Epithelial cell of esophagus (primary cell): ENCODE measurements at places on chromosomes 5 and 9.
A peak's percentile ranks its signal among the peaks of the same experiment; 100 is the strongest.

DNA sequence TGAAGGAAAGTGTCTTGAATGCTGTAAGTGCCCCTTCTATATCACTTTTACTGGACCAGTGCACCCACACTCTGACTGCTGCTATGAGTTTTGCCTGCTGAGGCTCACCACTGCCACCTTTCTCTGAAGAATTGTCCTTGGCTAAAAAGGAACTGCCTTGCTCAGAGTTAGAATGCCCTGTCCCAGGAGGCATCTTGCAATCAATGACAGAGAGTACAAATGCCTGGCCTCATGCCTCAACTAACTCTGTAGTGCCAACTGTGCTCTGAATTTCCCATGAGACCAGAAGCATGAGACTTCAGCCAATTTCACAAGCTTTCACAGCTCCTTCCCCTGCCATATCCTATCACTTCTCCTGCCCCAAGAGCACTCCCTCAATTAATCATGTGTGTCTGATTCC, 569.7 kb downstream of the ZNF608 start:
- DNase-seq, result peak; percentile 4

DNA sequence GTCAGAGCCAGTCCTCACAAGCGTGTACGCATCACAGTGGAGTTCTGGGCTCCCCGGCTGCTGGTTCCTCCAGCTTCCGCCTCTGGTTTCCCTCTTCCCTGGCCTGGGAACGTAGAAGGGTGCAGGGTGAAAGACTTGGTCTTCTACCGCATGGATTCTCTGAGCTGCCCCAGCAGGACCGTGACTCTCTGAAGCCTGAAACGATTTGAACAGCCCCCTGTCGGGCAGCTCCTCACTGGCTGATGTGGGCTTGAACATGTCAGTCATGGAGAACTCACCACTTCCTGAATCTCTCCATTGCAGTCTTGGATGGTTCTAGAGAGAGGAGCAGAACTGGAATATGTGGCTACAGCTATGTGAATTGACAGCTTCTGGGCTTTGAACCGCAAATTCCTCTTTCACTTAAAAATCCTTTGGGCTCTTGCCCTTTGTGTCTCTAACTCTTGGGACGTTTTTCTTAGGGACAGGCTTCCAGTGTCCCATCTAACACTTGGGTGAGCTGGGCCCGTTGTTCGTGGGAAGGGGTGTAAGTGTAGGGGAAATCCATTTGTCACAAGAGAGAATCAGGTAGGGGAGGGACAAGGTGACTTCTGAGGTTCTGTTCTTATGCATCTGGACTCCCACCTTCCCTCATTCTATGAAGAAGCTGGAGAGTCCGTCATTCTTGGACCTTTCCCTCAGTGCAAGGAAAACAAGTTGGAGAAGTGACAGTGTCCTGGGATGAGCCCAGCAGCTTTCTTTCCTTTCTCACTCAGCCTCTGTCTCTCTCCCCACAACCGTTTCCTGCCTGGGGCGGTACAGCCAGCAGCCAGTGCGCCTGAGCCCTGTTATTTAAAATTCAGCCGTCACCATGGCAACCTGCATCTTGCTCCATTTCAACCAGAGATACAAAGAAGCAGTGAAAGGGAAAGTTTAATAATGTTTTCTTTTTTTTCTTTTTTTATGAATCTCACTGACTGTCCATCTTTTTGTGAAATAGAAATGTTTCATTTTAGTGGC, 84.7 kb downstream of the PTTG1 start:
- DNase-seq, result no peak

- DNase-seq, result no peak
Observed at GRCh38 chr9:130323051-130323745, 57.6 kb downstream of the HMCN2 start.

DNA sequence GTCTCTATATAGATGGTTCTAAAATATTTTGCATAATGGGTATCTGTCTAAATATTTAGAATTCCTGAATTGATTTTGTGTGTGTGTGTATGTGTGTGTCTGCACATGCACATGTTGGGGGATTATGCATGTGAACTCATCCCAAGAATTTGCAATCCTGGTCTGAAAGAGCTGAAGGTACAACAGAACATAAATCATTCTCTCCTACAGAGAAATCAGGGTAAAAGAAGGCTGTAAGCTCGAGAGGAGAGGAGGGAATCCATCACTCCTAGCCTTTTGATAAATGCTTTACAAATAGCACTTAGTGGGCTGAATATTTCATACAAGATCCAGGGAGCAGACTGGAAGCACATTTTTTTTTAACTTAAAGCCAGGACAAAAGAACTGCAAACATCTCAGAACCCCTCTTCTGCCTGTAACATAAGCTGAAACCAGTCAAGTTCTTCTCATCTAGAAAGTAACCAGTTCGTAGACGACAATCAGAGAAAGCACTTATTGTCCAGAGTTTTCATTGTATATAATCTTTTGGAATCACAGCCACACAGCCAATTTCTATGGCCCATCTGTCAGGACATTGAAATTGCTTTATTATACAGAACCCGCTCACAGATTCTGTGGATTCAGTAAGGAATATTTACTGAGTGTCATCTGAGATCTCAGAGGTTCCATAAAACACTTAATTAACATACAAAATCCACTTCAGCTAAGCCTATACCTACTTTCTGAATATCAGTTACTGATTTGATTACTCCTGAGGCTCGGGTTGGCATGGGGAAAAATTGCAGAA, 541.4 kb upstream of the ZNF462 start:
- DNase-seq, result no peak

DNA sequence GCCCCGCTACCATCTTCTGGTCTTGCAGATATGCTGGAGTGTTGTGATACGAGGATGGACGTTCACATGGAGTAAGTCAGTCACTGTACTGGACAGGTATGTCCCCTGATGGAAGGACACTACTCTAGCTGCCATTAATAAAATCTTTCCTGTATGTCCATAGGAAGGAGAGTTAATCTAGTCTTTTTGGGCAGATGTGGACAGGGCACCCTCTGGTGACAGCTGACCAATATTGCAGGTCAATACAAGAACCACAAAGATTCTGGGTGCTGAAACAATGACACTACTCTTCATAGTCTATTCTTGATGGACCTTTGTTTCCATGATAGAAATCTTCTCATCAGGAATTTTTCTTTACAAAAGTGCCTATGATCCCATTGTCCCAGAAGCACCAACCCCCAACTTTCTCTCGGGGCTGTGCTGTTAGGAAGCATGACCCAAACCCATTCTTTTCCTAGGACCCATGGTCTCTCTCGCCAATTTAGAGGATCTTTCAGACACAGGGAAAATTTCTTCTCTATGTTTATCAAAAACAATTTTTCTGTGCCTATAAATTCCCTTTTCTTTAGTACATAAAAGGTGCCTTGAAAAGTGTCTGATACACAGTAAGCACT, 376.9 kb downstream of the DTWD2 start:
- DNase-seq, result peak; percentile 53

DNA sequence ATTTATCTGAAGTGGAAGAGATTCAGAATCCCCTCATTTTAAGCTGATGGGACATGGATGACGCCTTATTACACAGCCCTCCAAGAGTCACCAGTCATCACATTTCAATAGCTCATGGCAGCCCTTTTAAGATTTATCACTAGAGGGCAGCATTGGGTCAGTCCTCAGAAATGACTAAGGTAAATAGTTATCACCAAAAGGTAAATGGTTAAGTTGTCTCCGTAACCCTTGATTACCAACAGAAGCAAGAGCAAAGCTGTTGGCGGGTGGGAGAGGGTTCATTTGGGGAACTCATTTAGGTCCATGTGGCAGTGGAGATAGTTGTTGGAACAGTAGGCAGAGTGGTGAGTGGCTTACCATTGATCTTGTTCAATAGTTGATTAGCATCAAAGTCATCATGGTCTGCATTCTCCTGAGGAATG, 12.0 kb upstream of the C9 start:
- peak; percentile 74 for DNase-seq

DNA sequence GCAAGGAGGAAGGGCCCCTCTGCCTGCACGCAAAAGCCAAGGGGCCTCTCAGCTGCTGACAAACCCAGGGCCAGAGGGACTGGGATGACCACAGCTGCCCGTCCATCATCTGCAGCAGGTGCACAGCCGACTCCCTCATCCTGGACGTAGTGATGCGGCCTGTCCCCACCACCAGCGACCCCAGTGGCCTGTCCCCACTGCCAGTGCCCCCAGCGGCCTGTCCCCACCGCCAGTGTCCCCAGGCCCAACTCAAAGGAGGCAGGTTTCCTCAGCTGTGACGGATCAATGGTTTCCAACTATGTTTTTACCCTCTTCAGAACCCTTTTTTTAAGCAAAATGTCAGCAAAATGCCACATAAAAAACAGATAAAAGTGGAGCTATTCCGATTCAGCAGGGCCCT, 62.5 kb downstream of the VAV2 start:
- DNase-seq, result no peak

DNA sequence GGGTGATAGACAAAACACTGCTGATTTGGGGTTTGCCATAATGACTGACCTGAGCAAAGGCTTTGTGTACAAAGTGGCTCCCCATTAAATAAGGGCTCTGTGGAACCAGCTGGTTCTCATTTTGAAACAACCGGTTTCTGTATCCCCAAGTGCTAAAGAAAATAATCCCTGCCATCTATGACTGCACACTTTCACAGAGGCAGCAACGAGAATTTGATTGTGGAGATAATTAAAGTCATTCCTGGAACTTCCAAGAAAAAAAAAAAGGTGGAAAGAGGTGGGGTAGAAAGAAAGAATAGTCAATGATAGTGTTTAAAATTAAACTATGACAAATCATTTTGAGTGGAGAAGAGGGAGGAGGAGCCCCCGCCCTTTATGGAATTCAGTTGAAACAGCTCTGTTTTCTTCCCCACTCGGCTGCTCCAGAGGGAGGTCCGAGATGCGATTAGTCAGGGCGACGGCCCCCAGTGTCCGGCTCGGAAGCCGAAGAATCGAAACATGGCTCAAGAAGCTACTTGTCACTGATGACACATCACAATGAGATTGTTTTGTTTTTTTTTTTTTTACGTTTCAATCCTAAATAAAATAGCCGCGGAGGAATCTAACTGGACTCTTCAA, 38.4 kb downstream of the EBF1 start:
- peak; percentile 32 for DNase-seq

- peak; percentile 83 for DNase-seq
Observed at GRCh38 chr9:4689687-4690104, 10.3 kb downstream of the CDC37L1 start.

- DNase-seq, result no peak
Observed at GRCh38 chr5:17267106-17267505, 49.7 kb downstream of the BASP1 start.

DNA sequence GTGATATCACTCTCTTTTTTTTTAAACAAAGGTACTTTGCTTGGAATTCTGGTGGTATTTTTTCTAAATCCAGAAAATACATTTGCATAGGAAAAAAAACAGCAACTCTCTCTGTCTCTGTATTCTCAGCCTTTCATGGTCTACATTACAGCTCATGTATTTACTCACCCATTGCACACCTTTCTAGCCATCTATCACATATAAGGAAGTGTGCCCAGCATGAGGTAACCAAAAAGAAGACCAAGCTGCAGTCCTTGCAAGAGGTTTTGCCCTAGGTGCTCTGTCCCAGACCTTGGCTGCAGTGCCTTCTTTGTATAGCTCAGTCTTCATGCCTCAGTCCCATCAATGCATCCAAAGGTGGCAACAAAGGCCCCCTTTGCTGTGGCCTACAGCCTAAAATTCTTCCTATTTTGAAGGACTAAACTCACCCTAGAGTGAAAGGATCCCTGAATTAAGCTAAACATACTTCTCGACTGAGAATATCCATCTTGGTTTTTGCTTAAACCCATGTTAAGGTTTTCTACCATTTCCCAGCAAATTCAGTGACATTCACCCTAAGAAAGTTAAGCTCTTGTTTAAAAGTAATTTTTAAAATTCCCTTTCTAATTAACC, 446.4 kb downstream of the KIF4B start:
- DNase-seq, result no peak

GRCh38 chr5:150409638-150410523, 2.8 kb downstream of the CD74 start:
- peak; percentile 91 for DNase-seq

DNA sequence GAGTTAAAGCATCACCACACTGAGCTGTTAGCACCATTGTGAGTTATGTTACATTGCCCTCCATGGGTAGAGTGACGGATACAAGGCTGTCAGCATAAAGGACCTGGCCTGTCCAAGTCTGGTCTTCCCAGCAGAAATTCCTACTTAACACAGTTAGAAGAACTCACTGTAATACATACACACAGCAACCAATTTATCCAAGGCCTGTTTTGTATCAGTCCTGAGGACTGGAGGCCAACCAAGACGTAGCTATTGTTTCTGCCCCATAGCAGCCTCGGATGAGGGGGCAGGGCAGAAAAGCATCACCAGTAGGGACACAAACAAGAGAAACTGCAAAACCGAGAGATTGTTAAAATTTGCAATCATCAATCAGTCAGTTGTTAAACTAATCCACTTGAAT, 66.0 kb upstream of the CKMT2 start:
- DNase-seq, result no peak

- DNase-seq, result no peak
Observed at GRCh38 chr5:124725040-124725434, 21.4 kb downstream of the ZNF608 start.

DNA sequence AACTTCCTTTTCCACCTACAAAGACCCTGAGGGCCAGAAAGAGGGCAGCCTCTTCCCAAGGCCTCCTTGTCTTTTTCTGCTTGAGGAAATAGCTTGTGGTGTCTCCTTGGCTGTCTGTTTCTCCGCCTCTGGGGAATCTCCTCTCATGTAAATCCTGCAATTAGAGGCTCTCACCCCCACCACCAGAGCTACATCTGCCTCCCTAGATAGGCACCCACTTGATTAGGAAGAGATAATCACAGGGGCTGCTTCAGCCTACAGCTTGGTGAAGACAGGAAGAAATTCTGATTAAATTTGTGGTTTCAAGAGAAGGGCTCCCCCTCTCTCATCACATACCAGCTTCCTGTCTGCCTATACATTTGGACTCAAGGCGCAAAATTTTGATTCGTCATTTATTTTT, 75.6 kb downstream of the TLR4 start:
- no peak for DNase-seq

DNA sequence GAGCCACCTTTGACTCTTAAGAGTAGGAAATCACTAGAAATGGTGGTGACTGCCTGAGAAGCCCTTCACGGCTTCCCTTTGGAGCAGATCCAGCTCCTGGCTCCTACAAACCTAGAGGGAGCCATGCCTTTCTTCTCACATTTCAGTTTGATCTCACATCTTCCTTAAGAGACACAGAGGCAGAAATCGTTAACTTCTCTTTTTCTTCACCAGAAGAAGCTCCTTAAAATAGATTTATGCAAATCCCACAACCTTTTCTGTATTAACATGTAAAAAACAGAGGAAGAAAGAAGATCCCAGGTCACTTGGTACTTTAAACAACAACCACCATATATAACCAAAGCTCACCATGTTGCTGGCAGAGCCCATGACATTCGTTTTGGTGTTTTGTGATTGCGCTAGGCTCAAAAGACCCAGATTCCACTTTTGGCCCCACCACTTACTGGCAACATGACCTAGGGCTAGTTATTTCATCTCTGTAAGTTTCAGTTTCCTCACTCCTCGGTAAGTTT, 29.6 kb downstream of the PAX5 start:
- DNase-seq, result no peak

GRCh38 chr5:159601216-159601615, 270.9 kb upstream of the IL12B start:
- DNase-seq, result no peak

DNA sequence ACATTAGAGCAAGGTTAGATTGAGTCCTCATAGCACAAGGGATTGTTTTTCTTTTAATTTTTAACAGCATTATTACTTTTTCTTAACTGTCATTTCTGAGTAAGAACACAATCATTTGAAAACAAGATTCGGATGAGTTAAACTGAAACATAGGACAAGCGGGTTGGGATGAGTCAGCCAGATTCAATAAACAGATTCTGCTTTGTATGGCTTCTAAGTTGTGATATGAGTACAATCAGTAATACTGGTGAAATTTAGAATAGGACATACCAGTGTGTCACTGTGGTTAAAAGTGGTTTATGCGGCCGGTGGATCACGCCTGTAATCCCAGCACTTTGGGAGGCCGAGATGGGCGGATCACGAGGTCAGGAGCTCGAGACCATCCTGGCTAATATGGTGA, 364.3 kb upstream of the CDH10 start:
- no peak for DNase-seq
